ENCODE measurements at places on chromosomes 16 and 17.

DNA sequence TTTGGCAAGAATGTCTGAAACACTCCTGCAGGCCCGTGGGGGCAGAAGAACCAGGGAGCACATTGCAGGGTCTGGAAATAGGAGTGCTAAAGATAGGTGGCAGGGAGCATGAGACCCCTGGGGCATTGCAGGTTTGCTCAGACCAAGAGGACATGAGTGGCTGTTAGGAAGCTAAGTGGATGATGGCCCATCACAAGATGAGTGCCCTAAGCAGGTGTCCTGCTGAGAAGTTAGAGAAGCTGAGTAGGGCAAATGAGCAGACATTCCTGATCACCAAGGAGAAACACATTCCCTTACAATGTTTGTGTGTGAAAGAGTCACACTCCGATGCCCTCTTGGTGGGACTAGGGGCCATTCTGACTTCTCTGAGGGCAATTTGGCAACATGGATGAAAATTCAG lies 9.9 kb downstream of the MLYCD start:
- no peak for DNase-seq

DNA sequence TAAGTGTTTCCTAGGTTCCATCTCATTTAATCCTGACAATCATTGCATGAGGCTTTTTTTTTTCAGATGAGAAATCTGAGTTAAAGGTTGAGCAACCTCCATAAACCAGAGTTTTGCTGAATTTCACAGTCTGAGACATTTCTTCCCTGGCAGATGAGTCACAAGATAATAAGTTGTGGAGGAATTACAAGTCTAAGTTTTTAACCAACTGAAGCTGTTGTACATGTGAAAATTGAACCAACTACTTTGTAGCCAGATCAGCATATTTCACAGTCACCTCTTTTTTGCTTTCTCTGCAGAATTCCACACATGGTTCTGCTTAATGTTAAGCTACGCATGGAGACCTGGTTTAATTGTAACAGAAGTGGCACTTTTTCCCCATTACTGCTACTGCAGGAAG lies 765.6 kb downstream of the CDH11 start:
- no peak for DNase-seq

GRCh38 chr16:69286941-69287713 lies 24.0 kb upstream of the VPS4A start:
- DNase-seq, result peak; percentile 78

- peak; percentile 87 for DNase-seq
Observed at GRCh38 chr17:75848523-75849278, 4.5 kb upstream of the UNC13D start.

- DNase-seq, result no peak
Observed at GRCh38 chr17:58669853-58670252, 22.0 kb downstream of the TEX14 start.

DNA sequence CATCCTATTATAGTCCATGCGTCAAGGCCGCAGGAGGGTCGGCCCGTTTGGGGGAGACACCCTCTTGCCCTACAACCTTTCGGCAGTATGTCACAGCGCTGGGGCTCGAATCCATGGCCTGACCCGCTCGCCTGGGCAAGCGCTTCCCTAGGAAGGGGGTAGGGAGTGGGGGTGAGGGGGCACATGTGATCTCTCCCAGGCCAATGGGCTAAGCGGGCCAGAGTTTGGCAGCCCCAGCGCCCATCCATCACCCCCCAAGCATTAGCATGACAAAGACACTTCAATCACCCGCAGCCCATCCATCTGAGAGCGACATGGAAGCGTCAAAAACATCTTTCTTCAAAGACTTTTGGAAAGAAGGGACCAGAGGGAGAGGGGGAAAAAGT lies at the start of gene HOXB1:
TSS of gene HOXB1 (minus strand) at position 125 of the 386 bp plus-strand sequence. CDS start at position 18, 107 bp downstream.
- DNase-seq, result no peak

DNA sequence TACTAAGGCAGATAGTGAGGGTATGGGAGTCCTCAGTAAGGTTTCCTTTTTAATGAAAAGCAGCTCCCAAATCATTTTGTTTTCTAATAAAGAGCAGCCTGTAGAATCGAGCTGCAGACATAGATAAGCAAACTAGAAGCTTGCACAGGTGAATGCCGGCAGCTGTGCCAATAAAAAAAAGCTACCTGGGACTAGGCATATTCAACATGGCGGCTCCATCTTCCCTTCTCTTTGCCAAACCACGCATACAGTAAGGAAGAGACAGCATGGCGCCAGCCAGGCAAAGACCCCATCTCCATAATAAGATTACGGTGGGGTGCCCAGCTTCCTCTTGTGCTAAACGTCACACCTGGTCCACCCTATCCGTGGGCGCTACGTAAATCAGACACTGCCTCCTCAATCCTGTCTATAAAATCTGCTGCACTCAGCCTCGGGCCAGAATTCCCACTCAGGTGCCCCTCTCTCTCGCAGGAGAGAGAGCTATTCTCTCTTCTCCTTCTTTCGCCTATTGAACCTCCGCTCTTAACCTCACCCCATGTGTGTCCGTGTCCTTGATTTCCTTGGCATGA lies 92.7 kb upstream of the FA2H start:
- no peak for DNase-seq

DNA sequence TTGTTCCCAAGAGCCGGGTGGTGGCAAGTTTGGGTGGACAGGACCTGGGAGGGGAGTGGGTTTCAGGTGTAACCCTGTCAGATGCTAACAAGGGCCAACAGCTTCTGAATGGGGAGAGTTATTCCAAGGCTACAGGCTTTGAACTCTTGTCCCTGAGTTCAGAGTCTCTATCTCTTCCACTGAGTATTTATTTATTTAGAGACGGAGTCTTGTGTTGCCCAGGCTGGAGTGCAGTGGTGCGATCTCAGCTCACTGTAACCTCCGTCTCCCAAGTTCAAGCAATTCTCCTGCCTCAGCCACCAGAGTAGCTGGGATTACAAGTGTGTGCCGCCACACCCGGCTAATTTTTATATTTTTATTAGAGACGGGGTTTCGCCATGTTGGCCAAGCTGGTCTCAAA lies 2.6 kb upstream of the SETD1A start:
- DNase-seq, result no peak

GRCh38 chr16:66979011-66979717 lies 9.2 kb upstream of the CES4A start:
- DNase-seq, result no peak

GRCh38 chr16:69399361-69399760 lies 13.6 kb upstream of the TERF2 start:
- DNase-seq, result no peak

GRCh38 chr16:65910291-65910690 lies 456.2 kb upstream of the CDH5 start:
- DNase-seq, result no peak

DNA sequence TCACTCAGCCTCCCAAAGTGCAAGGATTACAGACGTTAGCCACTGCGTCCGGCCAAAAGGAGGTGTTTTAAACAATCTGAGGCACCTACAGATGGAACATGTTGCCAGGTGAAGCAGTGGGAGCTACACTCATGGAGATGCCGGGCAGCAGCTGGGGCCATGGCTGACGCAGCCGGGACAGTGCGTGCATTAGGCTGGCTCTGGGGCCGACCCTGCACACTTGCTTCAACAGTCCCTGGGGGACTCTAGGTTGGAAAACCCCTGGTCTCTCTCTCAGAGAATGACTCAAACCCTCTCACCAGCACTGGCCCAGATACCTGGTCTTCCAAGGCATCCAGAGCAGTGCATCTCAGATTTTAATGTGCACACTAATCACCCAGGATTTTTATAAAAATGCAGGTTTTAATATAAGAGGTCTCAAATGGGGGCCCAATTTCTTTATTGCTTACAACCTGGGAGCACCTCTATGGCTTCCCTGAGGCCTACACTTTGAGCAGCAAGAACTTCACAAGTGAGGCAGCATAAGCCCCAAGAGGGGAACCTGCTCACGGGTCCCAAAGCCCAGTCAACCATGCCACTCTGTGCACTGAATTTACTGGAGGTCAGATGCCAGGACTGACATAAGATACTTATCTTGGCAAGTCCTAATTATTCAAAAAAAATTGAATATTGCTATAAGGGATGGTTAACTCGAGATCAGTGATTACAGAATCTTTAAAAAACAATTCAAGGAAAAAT lies 70.8 kb upstream of the TRAP1 start:
- DNase-seq, result no peak

GRCh38 chr16:80993834-80994233 lies 12.9 kb downstream of the CMC2 start:
- no peak for DNase-seq

- DNase-seq, result no peak
Observed at GRCh38 chr17:66353937-66354401, 51.6 kb downstream of the PRKCA start.

GRCh38 chr16:56753410-56753809 lies 23.5 kb downstream of the NUP93 start:
- DNase-seq, result no peak

GRCh38 chr17:21286909-21287702 lies 2.6 kb downstream of the MAP2K3 start:
- DNase-seq, result peak; percentile 80

DNA sequence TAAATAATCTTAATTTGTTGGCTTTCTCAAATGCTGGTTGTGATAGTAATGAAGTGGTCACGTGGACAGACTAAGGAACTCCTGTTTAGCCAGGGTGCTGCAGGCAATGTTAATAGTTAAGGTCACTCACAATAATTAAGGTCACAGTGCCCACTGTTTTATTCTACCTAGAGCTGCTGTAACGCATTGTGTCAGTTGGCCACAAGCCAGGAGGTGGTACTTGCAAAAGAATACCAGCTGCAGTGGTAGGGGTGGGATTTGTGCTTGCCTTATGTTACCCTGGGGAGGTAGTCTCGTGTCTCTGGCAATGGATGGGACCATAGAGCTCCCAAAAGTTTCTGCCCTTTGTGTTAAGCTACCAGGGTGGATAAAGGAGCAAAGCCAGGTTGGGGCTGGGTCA lies 969.1 kb upstream of the CDH8 start:
- DNase-seq, result no peak

- no peak for DNase-seq
Observed at GRCh38 chr17:82909322-82909904, 69.6 kb upstream of the ZNF750 start.

All from hematopoietic multipotent progenitor cell treated with erythropoietin and hydrocortisone succinate and interleukin-3 and kit ligand, for 17 days (in vitro differentiated cells).